ENCODE measurements at places on chromosomes 6 and 20.

GRCh38 chr6:117008618-117009017 lies 131.6 kb downstream of the RFX6 start:
- DNase-seq = no peak

GRCh38 chr6:107642095-107642860 lies 152.4 kb downstream of the SOBP start:
- DNase-seq = no peak

- DNase-seq = no peak
These were observed 866 bp upstream of the MYO6 start for GRCh38 chr6:75748003-75748742.

GRCh38 chr6:134636186-134636799 lies 313.6 kb downstream of the ALDH8A1 start:
- DNase-seq = no peak

DNA sequence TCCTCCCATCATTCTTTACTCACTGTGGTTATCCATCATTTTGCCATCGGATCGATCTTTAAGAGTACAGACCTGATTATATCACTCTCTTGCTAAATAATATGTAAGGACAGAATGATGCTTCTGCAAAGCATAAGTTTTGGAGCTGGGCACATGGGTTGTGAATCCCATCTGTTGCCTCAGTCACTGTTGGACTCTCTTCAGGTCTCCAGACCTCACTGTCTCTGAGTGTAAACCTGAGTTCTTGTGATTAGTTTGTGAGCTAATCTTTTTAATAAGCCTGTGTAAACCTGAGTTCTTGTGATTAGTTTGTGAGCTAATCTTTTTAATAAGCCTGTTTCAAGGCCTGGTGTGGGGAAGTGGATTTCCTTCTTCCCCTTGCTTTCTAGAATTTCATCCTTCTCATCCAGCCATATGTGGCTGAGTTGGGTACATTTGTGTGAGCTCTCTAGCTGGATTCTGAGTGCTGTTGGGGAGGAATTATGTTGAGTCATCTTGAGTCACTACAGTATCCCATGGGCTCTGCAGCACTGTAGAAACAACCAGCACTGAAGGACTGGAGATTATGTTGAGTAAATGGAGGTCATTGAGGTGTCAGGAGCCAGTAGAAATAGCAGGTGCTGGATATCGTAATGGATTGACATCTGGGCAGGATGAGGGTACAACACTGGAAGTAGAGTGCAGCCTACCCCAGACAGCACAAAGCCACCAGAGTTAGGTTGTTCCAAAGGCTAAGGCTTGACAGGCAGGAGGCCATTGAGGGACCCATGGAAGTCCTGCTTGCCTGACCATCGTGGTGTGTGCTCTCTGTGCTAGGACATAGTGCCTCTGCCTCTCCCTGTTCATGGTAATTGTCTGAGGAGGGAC lies 52.4 kb downstream of the SCAND1 start:
- DNase-seq = peak; percentile 9
